ENCODE measurements at places on chromosomes 1 and 21. TPM values are rescaled to one million over a fixed set of nuclear protein-coding genes. Genes with fewer than 3 reads are reported as not detected.

Gene TEX38
- not detected for total RNA-seq

Gene SLC44A3
- total RNA-seq, result 4.8 TPM

Gene LCE1B
- not detected for total RNA-seq

Gene RPE65
- 0.80 TPM for total RNA-seq

Gene ARMH1
- 19.7 TPM for total RNA-seq

Gene MYOC
- not detected for total RNA-seq

Gene ZNF683
- total RNA-seq, result not detected

Gene RXRG
- 9.0 TPM for total RNA-seq

Gene TMEM269
- 0.53 TPM for total RNA-seq

Gene AJAP1
- total RNA-seq, result 62.8 TPM

Gene WNT2B
- total RNA-seq, result 8.1 TPM

DNA sequence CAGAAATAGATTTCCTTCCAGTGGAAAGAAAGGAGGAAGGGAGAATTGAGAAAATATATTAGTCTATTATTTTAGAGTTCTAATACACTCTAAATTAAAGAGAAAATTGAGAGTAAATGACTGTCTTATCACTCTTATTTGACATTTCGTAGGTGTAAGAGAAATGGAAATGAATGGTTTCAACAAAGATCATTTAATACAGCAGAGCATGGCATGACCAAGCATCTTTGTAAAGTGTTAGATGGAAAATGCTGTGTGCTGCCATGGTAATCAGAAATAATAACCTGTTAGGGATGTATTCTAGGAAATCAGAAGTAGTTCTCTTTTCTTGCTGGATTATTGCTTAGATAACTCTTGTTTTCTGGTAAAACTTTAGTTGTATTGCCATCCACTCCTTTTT, 90.9 kb downstream of the GIPC2 start:
- DNase-seq, result no peak

DNA sequence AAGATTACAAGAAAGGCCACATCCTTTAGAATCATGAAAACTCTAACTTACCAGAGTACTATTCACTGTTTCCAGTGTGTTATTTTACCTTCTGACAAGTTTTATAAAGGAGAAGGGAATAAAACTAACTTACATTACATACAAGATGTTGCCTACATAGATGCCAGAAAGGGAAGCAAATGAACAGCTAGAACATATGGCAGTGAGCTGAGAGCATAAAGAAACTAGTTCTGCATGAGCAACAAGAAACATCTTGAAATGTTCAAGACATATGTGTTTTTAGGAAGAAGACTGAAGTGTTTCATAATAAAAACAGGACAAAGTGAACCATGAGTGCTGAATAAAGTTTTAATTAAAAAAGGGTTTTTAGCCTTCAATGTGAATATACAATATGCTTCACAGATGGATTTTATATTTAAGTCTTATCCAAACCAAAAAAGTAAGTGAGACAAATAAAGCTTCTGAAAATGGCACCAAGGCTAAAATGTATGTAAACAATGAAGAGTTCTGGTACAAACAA, 39.4 kb downstream of the SLC5A9 start:
- DNase-seq, result no peak

- DNase-seq, result no peak
Measured at GRCh38 chr1:33848205-33848937, 15.5 kb upstream of the HMGB4 start.

DNA sequence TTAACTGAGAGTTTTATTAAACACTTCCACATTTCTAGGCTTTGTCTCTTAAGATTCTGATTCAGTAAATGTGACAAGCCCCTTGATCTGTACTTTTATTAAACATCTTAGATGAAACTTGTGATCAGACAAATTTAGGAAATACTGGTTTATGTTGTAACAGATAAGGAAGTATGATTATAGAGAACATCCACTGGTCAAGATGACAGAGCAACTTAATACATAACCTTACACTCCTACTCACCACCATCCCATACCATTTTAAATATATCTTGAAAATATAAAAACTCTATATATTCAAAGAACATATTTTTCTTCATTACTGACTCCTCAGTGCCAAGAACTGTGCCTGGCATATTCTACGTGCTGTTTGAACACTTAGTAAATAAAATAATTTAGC, 217.5 kb downstream of the LRRC40 start:
- DNase-seq, result no peak

DNA sequence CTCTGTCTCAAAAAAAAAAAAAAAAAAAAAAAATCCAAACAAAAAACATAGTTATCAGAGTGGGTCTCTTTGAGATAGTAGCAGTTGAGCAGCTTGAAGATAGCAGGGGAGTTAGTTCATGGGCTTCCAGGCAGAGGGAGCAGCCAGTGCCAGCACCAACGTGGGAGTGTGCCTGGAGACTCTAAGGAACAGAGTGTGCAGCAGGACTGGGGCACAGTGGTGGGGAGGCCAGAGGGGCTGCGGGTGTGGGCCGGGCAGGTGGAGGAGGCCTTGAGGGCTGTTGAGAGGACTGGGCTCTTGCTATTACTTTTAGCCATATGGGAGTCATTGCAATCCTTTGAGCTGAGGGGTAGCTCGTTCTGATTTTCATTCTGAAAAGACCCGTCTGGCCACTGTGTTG, 63.8 kb downstream of the RYR2 start:
- peak; percentile 42 for DNase-seq

DNA sequence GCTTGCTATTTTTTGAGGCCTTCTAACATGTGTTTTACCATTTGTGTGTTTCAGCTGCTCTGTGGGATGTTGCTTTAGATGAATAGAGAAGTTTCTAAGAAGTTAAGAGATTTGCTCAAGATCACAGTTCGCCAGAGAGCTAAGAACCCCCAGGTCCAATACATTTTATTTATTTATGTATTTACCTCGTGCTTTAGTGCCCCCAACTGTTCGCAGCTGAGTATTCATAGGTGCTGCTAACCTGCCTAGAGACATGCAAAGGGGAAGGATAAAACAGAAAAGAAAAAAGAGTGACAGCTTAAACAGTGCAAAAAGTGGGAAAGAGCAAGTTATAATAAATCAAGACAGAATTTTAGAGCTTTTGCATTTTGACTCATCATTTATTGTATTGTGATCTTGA, 31.1 kb downstream of the NFYC start:
- no peak for DNase-seq

- DNase-seq, result no peak
Measured at GRCh38 chr1:233281711-233282581, 13.6 kb downstream of the PCNX2 start.

- DNase-seq, result no peak
Measured at GRCh38 chr1:33895396-33895795, 31.5 kb downstream of the HMGB4 start.

DNA sequence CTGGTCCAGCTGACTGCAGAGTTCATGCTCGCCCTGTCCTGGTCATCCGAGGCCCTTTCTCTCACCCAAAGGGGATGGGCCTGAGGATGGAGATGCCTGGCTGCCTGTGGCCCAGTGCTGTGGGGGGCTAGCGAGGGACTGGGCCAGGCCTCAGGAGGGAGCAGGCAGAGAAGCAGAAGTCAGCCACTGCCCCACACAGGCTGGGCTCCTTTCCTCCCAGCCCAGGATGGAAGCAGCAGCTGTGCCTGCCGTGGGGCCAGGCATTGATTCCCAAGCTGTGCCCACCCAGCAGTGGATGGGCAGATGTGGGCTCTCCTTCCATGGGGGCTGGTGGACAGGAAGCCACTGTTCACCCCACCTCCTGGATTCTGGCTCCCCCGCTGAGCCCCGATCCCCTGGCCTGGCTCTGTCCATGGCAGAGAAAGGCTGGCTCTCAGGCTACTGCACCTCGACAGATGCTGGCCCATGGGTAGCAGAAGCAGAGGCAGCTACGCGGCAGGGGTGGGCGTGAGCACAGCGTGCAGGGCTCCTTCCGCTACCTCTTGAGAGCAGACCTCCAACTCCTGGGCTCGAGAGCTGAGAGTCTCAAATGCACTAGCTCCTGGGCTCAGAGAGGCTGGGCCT, 24.6 kb downstream of the RUNX3 start:
- no peak for DNase-seq

DNA sequence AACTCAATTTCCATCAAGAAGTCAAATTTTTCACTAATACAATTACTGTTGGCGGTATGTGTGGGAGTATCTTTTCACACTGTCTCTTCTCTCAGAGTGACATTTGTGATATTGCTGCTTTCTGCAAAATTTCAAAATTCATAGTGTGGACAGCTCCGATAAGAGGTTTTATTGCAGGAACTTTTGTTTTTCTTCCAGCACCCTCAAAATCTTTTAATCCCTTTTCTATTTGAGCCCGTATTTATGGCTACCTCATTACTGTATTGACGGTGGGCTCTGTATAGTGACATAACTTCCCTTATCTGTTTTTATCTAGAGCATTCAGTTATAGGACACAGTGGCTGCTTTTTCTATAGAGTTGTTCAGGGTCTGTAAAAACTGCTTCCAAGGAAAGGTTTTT, 794.4 kb upstream of the TMPRSS15 start:
- DNase-seq, result no peak

- DNase-seq, result no peak
Measured at GRCh38 chr1:235054466-235054865, 74.2 kb downstream of the TOMM20 start.

DNA sequence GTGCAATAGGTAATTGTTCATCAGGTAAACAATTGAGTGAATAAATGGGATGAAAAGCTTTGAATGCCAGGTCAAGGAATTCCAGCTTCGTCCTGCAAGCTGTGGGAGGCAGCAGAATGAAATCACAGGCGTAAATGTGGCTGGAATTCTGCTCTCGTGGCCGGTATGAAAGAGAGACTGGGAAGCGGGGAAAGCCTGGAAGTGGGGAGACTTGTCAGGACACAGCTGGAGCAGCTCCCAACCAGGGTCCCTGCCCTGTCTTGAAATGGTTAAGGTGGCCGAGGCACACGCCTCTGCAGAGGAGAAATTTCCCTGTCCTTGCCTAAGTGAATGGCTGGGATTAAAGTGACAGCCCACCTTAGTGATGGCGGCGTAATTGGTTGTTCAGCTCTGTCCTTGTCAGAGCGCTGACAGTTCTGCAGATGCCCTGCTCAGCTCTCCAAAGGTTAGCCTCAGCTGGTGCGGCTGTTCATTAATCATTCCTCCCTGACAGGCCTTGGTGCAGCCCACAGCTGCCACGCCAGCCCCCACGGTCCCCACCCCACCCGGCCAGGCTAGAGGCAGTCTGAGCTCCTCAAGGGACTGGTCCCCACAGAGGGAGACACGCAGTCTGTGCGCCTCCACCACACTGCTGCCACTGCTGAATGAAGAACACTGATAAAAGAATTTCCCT, 398.3 kb upstream of the POU3F1 start:
- no peak for DNase-seq

GRCh38 chr1:193539731-193540459, 353.5 kb upstream of the B3GALT2 start:
- no peak for DNase-seq

GRCh38 chr1:110519125-110519810, at the start of gene KCNA10:
Gene KCNA10 (minus strand): TSS chr1:110519175. CDS start chr1:110518787, 388 bp downstream.
- no peak for DNase-seq

GRCh38 chr1:39737546-39738169, 1.0 kb upstream of the PPIE start:
- DNase-seq, result no peak

- no peak for DNase-seq
Measured at GRCh38 chr1:167542109-167543032, 11.2 kb downstream of the CREG1 start.

- peak; percentile 42 for DNase-seq
Measured at GRCh38 chr1:159171688-159172501, 480 bp downstream of the CADM3 start.

GRCh38 chr1:178284058-178284457, 190.2 kb downstream of the RASAL2 start:
- DNase-seq, result no peak

- DNase-seq, result no peak
Measured at GRCh38 chr1:231929311-231929710, 302.7 kb downstream of the DISC1 start.

GRCh38 chr21:45362077-45362747, 42.8 kb upstream of the COL18A1 start:
- no peak for DNase-seq

- DNase-seq, result no peak
Measured at GRCh38 chr1:51131185-51131584, 29.2 kb downstream of the C1orf185 start.

DNA sequence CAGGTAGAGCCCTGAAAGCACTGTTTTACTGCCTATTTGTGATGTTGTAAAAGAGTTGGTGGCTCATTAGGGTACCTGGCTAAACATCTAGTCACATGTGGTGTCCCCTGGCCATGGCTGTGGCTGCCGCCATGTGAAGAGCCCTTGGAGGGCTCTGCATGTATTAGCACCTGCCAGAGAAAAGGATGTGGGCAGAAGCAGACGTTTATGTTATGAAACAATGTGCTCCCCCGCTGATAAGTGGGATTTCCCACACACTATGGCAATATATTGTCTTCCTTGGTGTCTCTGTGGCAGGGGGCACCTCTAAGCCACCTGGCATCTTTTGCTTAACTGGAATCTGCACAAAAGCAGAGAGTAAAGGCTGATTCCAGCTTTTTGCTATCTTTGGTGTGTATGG, 9.6 kb downstream of the TENT5C start:
- no peak for DNase-seq

DNA sequence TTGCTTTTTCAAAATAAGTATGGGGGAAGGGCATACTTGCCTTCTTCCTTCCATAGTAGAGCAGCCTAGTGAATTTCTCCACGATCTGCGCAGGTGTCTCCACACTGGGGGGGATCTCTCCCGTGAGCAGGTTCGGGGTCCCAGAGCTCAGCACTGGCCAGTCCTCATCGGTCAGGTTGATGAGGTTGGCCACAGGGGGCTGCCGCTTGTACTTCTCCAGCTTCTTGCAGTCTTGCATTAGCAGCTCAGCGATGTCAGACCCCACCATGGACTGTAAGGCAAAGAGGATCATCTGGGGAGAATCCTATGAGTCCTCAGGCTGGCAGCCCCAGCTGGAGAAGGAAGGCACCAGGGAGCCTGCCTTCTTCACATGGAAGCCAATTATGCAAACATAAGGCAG, 11.8 kb downstream of the SEC16B start:
- no peak for DNase-seq

GRCh38 chr1:85571181-85571759, 9.3 kb upstream of the CCN1 start:
- no peak for DNase-seq

- DNase-seq, result no peak
Measured at GRCh38 chr1:175487956-175488355, 255.4 kb downstream of the TNR start.

GRCh38 chr1:158285756-158286241, 3.9 kb upstream of the CD1C start:
- peak; percentile 34 for DNase-seq

DNA sequence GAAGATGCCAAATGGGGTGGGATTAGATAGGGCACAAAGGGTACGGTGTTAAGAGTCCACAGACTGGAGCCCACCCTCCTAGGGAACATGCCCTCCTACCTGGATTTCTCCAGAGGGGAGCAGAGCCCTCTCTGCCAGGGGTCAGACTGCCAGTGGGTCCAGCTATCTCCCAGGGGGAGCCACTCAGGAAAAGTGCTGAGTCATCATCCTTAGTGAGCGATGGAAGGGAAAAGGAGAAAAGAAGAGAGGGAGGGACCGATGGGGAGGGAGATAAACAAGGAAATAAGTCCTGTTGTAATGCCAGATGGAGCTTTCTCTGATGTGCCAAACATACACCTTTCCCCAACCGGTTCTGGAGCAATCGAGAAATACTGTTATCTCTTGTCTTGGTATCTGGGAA, 30.4 kb upstream of the CYP4B1 start:
- no peak for DNase-seq
